A549 treated with Hydrocortisone at 1 μM for 4 hours (cell line): ENCODE measurements at places on chromosomes 1 and 21. TPM values are rescaled to one million over a fixed set of nuclear protein-coding genes. Genes with fewer than 3 reads are reported as not detected.

Gene PYHIN1
- not detected in 5 replicates for total RNA-seq

Gene OSCP1
- 5.9 to 7.0 TPM (median 6.5 TPM) in 5 replicates for total RNA-seq

Gene TRAPPC3
- total RNA-seq, result 79.2 to 97.7 TPM (median 84.0 TPM) in 5 replicates

Gene FLVCR1
- total RNA-seq, result 15.3 to 16.8 TPM (median 16.3 TPM) in 5 replicates

Gene CA14
- total RNA-seq, result not detected in 5 replicates

Gene C1orf185
- total RNA-seq, result not detected in 5 replicates

Gene TMEM79
- 7.4 to 8.6 TPM (median 7.5 TPM) in 5 replicates for total RNA-seq

Gene MUTYH
- 6.8 to 10.2 TPM (median 8.5 TPM) in 5 replicates for total RNA-seq
